Activated CD8-positive, alpha-beta memory T cell treated with anti-CD3 and anti-CD28 coated beads, Interleukin-2, amount 50 U/mL, for 4 hours (primary cell): ENCODE measurements at places on chromosomes 16 and 17.

- DNase-seq: no peak
These were observed 13.8 kb upstream of the DLX4 start for GRCh38 chr17:49955157-49955556.

GRCh38 chr16:59632276-59632855, 898.2 kb upstream of the GOT2 start:
- no peak for DNase-seq

DNA sequence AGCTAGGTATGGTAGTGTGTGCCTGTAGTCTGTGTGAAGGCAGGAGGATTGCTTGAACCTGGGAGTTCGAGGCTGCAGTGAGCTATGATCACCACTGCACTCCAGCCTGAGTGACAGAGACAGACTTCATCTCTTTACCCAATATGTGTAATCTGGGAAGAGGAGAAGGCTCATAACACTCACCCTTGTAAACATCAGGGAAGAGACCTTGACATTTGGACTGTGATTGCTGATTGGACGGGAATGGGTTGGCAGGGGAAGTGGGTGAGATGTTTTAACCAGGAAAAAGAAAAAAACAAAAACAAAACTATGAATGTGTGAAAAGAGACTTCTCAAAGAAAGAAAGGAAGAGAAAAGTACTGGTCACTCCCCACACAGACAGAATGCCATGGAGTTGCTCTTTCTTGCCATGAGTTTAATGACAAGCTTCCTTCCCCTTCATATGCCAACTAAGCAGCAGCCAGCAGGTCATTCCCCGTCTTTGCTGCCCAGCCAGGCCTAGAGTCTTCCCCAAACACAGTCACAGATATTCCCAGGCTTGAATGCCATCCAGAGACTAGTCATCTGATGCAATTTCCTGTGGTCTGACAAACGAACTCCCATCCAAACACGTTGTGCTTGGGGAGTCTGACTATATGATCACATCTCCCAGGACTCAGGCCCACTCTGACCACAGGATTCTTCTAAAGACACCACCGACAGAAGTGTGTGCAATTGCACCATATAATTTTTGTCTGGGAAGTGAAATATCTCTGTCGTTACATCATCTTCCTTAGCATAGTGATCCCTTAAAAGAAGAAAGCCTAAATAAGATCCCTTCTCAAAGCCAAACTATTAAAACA, 3.6 kb upstream of the XAF1 start:
- no peak for DNase-seq

GRCh38 chr17:49452661-49453060, 38.0 kb upstream of the PHB1 start:
- no peak for DNase-seq

DNA sequence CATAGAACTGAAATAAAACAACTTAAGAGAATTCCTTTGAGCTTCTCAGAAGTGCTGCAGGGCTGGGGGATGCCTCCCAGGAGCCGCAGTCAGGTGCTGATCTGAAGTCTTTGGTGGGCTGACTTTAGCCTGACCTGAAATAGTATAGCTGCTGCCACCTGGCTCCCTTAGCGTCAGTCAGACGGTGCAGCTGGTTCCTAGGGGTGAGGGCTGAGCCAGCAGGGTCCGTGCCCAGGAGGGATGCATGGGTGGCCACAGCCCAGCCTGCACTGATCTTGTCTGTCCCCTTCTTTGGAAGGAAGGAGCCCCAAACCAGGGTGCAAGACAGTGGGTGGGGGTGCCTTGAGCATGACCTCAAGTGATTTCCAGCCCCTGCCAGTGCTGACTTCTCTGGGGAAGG, 11.5 kb downstream of the MAPT start:
- no peak for DNase-seq

DNA sequence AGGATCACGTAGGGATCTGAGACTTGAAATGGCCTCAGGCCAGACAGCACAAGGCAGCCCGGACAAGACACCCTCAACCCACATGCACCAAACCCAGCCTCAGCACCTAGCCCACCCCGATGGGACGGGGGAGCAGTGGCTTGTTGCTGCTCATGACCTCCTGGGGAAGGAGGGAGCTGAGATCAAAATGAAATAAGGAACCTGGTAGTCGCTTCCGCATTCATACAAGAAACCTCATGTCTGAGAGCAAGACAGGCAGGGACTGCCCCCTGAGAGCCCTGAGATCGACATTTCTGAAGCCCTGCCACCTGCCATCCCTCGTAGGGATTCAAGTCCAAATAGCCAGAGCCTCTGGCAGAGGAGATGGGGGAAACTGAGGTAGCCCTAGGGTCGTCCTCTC, 5.7 kb upstream of the CEP131 start:
- DNase-seq: no peak

DNA sequence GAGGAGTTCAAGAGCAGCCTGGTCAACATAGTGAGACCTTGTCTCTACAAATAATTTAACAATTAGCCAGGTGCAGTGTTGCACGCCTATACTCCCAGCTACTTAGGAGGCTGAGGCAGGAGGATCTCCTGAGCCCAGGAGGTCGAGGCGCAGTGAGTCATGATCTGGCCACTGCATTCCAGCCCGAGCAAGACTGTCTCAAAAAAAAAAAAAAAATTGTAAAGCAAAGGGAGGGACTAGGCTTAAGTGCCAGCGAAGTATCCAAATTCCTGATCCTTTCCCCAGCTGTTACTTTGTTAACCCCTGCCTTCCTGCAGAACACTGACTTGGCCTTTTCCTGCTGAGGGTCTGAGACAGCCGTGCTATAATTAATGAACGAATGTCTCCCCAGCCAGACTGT, 2.7 kb downstream of the GDPD3 start:
- DNase-seq: no peak

DNA sequence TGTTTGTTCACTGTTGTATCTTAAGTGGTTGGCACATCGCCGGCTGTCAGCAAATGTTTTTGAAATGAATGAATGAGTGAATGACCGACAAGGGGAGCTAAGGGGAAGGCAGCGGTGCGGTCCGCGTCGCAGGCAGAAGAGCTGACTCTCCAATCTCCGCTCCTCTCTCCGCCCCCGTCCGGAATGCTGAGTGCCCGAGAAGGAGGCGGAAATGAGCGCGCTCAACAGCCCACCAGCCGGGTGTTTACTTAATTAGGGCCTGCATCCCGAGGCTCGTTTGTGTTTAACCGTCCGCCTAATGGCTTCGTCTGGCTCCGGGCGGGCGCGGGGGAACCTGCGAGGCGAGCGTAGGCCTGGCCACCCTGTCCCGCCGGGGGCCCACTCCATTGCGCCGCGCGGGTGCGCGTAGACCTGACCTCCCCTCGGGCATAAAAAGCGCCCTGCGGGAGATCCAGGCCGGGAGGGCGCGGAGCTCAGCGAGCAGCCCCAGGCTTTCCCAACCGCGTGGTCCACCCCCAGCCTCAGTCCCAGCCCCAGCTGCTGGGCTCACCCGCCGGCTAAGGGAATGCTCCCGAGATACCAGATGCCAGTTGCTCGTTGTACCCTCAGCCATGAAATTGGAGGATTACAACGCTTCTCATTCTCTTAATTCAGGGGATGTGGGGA, 2.5 kb upstream of the CDH3 start:
- no peak for DNase-seq

GRCh38 chr17:47878203-47879027, 17.6 kb upstream of the SP2 start:
- DNase-seq: no peak

GRCh38 chr17:31559584-31560501, 168.4 kb downstream of the RAB11FIP4 start:
- DNase-seq: no peak

DNA sequence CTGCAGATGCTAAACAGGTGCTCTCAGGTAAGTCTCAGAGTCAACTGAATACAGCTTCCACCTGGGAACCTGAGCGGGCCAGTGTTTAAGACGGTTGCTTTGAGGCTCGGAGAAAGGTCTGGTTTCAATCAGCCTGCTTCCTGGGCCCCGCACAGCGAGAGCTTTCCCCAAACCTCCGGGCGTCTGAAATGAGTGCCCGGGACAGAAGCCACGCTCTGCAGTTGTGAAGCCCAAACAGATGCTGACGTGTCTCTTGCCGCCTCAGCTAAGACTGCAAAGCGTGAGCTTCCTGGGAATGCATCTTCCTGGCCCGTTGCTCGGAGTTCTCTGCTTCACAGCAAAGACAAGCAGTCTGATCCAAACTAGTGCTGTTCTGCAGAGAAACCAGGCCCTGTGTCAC, 36.7 kb downstream of the PLXDC1 start:
- DNase-seq: no peak

- DNase-seq: no peak
These were observed 23.9 kb downstream of the CACNG3 start for GRCh38 chr16:24279982-24280515.

GRCh38 chr16:79542237-79542774, 58.2 kb downstream of the MAF start:
- DNase-seq: no peak

GRCh38 chr16:68126395-68126794, 41.2 kb downstream of the NFATC3 start:
- DNase-seq: no peak

GRCh38 chr17:44637066-44637465, 19.2 kb upstream of the MEIOC start:
- DNase-seq: no peak

- DNase-seq: no peak
These were observed 21.9 kb downstream of the PARN start for GRCh38 chr16:14608111-14608566.

GRCh38 chr17:31467502-31468256, 76.2 kb downstream of the RAB11FIP4 start:
- no peak for DNase-seq

DNA sequence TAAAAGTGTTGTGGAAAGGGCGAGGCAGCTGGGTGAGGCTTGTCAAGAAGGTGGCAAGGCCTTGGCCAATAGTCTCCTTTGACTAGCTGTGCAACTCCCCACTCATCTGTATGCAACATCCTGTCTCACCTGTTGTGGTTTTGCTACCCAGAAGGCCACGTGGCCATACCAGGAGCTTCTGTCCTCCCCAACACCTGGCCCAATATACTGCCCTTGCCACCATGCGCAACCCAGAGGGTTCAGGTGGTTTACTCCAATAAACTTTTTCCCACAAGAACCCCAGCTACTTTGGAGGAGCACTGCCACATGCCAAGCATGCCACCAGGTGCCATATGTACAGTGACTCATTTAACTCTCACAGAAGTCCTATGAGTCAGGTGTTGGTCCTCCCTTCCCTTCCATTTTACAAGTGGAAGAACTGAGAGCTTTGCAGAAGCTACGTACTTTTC, 10.2 kb downstream of the MYO19 start:
- DNase-seq: no peak

DNA sequence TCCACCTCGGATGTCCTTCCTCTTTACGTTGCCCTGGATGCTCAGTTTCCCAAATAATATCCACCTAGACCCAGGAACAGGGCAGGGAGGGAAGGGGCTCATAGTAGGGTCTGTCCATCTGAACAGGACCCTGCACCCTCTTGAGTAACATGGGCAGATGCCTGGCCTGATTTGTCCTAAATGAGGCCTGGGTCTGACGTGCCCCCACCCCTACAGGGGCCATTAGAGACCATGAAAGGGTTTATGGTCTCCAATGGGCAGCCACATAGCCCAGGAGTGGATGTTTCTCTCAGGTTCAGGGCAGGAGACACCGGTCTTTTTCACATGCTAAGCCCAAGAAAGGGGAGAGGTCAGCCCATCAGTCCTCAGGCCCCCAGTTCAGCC, 6.8 kb downstream of the CACNG1 start:
- no peak for DNase-seq

GRCh38 chr16:57224651-57225335, 20.3 kb upstream of the ARL2BP start:
- no peak for DNase-seq

DNA sequence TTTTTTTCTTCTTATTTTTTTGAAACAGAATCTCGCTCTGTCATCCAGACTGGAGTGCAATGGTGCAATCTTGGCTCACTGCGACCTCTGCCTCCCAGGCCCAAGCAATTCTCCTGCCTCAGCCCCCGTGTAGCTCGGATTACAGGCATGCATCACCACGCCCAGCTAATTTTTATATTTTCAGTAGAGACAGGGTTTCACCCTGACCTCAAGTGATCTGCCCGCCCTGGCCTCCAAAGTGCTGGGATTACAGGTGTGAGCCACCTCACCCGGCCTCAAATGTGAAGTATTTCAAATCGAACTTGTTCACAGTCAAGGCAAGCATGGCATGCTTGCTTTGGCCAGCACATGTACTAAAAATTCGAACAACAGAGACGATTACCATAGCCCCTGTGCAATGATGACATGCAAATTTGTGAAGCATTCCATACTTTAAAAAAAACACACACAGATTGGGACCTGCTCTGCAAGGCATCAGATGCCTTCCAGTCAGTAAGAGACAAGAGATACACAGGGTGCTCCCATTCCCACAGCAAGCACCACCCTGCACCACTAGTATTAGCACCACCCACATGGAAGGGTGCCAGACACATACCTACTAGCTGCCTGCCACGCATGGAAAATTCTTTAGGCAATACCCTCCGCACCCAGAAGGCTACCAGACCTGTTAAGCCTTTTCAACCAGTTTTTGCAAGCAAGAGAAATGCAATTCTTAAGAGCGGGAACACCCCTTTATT, 47.2 kb downstream of the ANKRD11 start:
- no peak for DNase-seq

DNA sequence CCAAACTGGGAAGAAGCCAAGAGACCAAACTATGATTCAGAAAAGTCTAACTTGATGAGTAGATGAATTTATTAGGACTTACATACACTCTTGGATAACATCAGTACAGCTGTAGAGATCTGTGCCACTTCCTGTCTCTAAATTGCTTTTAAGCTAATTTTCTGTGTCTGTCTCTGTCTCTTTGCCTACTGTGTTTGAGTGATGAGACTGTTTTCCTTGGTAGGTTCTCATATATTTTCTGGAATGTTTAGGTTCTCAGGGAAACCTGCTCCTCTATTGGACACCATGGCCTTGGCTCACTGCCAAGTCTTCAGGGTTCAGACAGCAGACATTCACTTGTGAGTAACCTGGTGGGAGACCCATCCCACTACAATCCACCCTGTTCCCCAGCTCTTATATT, 103.5 kb upstream of the KIF2B start:
- DNase-seq: no peak

- DNase-seq: no peak
These were observed 12.2 kb downstream of the EVPL start for GRCh38 chr17:76014925-76015261.

DNA sequence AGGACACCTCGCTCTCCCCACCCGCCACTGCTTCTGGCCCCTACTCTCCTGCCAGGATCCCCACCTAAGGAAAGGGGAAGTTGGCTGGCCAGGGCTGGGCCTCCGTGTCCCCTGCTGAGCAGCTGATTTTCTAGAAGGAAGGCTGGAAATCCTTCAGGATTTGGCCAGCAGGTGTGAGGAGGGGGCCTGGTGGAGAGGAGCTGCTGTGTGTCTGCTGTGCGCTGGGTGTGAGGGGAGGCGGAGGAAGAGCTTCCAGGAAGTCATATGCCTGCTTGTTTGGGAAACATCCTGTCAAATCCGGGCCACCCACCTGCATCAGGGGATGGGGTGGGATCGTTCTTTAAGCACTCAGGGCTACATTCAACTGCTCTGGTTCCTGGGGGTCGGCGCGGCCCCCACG, 28.6 kb downstream of the TPSG1 start:
- DNase-seq: no peak

- no peak for DNase-seq
These were observed 69.3 kb downstream of the WWP2 start for GRCh38 chr16:69831212-69832123.
